ENCODE measurements at places on chromosomes 2 and 18.

DNA sequence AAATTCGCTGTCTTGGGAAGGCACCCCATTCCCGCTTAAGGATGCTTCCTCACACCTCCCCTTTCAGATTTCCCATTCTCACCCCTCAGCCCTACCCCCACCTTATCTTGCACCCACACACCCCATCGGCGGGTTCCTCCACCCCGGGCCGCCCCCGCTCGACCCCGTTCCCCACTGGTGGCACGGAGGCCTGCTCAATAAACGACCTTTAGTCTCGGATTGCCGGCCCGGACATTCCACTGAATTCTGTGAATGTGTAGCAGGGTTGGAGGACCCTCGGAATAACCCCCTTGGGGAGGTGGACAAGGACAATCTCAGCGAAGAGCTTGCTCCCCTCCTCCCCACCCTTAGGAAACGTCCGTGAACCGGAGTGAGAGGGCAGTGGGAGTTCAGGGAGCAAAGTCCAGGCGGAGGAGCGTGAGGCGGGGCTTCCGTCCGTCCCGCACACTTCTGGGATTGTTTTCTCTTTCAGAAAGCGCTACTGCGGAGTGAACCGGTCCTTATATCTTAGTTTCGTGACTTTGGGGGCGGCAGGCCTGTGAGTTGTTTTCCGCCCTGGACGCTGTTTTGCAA lies 2.8 kb upstream of the LBX2 start:
- DNase-seq, result no peak

DNA sequence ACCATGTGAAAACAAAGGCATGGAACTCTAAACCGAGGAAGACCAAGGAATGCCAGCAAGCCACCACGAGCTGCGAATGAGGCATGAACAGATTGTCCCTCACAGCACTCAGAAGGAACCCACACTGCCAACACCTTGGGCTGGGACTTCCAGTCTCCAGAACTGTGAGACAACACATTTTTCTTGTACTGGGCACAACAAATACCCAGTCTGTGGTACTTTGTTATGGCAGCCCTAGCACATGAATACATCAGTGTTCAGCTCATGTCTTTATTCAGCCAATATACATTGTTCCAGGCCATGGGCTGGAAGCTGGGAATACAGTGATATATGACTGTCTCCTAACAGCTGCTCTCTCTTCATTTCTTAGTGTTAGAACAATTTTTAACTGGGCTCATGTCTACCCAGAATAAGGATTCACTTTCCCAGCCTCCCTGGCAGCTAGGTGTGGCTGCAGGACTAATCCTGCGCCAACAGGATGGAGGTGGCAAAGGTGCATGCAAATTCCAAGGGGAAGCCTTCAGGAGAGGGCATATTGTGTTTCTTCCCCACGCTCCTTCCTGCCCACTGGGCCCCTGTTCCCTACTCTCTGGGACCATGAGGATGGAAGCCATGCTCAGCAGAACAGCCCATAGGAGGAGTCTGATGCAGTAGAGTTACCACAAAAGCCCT lies 59.6 kb downstream of the STPG4 start:
- no peak for DNase-seq

DNA sequence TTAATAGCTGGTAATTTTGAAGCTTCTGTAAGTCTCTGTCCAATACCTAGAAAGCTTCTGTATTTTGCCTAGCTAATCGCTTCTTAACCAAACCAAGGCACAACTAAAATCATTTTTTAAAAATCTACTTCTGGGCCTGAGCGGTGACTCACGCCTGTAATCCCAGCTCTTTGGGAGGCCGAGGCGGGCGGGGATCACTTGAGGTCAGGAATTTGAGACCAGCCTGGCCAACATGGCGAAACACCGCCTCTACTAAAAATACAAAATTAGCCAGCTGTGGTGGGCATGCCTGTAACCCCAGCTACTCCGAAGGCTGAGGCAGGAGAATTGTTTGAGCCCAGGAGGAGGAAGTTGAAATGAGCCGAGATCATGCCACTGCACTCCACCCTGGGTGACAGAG lies 148.6 kb upstream of the FIGN start:
- no peak for DNase-seq

DNA sequence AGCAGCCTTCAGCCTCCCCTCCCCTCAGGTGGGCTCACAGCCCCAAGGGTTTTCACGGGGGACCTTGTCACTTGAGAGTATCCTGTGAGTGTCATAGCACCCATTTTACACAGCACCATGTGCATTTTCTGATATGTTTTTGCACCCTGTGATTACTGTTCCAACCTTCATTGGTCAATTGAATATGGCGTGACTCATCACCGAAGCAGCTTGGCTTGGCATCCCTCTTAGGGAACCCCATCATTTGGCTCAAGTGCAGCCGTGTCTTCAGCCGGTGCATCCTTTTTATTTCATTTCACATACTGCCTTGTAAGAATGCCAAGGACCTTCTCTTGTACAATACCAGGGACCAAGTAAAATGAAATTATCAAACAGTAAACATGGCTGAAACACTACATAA lies 57.6 kb downstream of the NPAS2 start:
- DNase-seq, result no peak

- no peak for DNase-seq
These were observed 290.8 kb upstream of the MYT1L start for GRCh38 chr2:2621855-2622254.

- DNase-seq, result no peak
These were observed 20.3 kb downstream of the APOB start for GRCh38 chr2:21023419-21024181.

DNA sequence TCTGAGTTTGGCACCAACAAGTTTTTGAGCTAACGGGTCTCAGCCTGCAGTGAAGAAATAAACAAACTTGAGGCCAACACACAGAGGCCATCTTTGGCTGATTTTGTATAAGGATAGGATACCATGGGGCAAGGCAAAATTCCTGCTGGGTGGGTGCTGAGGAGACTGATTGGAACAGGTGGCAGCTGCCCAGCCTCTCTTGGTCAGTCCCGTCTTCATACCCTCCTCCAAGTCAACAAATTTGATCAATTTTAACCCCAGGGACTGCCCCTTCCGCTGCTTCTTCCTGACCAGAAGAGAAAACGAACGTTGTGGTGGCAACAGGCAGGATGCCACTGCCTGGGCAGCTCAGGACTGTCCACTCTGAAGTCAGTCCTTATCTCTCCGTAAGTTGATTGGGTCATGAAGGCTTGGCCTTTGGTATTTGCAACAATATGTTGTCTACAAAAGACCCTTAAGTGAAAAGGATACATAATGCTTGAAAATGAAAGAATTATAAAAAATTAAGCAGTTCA lies 139.3 kb downstream of the SPP2 start:
- no peak for DNase-seq

GRCh38 chr2:241658296-241658695 lies 20.8 kb downstream of the ATG4B start:
- DNase-seq, result no peak

DNA sequence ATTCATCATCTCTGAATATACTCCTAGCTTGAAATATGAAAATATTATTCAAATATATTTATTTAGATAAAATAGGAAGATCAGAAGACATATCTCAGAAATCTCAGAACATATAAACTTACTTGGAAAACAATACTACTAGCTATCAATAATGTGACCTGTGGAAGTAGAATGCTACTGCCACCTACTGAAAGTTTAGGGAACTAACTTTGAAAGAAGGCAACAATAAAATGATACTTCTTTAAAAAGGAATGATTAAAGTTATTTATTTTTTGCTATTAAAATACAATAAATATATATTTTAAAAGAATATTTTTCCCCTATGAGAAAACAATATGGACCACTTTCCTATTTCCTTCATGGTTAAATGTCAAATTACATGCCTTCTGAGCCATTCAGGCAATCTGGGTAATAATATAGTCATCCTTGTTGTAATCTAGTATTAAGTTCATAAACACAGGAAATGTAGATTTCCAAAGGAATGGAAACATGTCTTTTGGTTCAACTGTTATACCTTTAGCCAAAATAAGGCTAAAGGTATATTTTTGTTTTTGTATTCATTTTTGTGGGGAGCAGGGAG lies 26.0 kb downstream of the ACADL start:
- DNase-seq, result no peak

DNA sequence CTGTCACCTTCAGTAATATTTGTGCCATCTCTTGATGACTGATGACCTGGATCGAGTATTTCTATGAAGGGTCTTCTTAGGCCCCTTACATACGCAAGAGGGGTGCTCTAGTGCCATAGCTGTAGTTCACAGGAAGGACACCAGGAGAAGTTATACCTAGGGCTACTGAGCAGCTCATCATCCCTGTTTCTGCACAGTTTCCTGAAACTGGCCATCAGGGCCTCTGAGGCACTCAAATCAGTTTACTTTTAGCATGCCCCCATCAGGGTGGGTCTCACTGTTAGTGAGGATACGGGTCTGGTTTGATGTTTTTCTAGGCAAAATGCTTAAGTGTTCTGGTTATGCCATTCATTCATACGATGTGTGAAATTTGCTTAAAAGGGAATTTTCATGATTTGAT lies 20.0 kb upstream of the FBLN7 start:
- DNase-seq, result no peak

GRCh38 chr2:137677466-137677865 lies 286.8 kb upstream of the HNMT start:
- no peak for DNase-seq

DNA sequence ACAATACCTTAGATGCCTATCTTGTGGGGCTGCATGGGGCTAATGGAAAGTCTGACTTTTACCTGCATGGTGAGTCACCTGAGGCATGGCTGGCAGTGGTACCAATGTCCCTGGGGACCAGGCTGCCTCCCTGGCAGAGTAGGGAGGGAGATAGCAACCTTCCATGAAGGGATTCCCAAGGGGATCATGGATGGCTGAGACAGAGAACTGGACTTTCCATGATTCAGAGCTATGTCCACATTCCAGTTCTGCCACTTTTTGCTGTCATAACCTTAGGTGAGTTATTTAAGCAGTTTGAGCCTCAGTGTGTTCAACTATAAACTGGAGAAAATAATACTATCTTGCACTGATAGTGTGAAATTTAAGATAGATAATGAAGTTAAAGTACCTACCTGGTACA lies 178.6 kb downstream of the SETBP1 start:
- no peak for DNase-seq

DNA sequence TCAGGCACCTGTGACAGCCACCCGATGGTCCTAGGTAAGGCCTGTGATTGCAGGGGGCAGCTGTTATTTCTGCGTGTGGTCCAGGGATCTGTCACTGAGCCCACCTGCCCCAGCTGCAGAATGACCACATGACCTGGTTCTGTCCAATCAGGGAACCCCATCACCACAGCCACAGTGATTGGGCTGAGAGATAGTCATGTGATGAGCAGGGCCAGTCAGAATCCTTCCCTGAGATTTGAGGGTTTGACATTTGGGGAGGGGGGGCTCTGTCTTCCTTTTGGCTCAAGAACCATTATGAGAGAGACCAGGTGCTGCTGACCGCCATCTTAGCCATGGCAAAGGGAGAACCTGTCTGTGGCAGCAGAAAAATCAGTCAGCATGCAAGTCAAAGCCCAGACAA lies 147.2 kb downstream of the SMAD7 start:
- no peak for DNase-seq
